Thoracic aorta endothelial cell (primary cell): ENCODE measurements at places on chromosomes 3 and 15. TPM values are rescaled to one million over a fixed set of nuclear protein-coding genes. Genes with fewer than 3 reads are reported as not detected.

Gene FBXO40
- total RNA-seq, result not detected in 2 replicates

Gene VPS39
- total RNA-seq, result 65.4 and 72.9 TPM in 2 replicates

Gene INKA1
- 5.8 and 7.6 TPM in 2 replicates for total RNA-seq

Gene TGM4
- 0.07 and 0.13 TPM in 2 replicates for total RNA-seq

Gene CPNE9
- total RNA-seq, result not detected in 2 replicates

Gene PRICKLE2
- total RNA-seq, result 4.6 and 9.2 TPM in 2 replicates

Gene SMAD6
- total RNA-seq, result 22.0 and 32.6 TPM in 2 replicates

Gene ABCF3
- 33.7 and 42.4 TPM in 2 replicates for total RNA-seq

Gene GCSAM
- not detected in 2 replicates for total RNA-seq

Gene ACSBG1
- 0.29 TPM in 1 of 2 replicates, not detected in the other for total RNA-seq

Gene PPM1L
- 3.6 and 4.5 TPM in 2 replicates for total RNA-seq

Gene PAK6
- not detected in 2 replicates for total RNA-seq
